ENCODE measurements at places on chromosomes 5 and 9. TPM values are rescaled to one million over a fixed set of nuclear protein-coding genes. Genes with fewer than 3 reads are reported as not detected.

Gene SPATA31C2
- not detected for total RNA-seq

Gene MEIKIN
- total RNA-seq: not detected

Gene SLC36A3
- total RNA-seq: not detected

Gene WDR38
- total RNA-seq: not detected

Gene TNC
- total RNA-seq: 155 TPM

DNA sequence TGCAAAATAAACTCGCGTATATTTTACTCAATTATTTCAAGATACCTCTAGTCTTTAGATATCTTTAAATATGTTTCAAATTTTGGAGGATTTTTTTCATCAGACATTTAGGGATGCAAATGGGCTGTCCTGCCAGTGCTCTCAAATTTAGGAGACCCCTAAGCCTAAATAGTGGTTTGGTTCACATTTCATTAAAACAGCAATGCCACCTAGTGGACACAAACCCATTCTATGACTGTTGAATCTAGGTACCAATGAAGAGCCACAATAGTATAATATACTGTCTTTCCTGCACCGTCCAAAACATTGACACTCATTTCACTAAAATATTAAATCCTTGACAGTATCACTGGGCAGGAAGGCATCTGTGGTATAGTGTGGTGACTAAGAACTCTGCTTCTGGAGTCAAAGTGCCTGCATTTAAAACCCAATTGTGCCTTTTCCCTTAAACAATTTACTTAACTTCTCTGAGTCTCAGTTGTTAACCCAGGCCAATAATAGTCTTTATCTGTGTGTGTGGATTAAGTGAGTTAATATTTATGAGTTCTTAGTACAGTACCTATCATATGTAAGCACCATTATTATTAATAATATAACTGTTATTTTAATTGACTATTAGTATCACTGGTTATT, 148.0 kb downstream of the RORB start:
- no peak for DNase-seq

GRCh38 chr9:137742698-137743097, 123.9 kb downstream of the EHMT1 start:
- no peak for DNase-seq

GRCh38 chr5:65938256-65938655, 11.9 kb downstream of the ERBIN start:
- DNase-seq: no peak

DNA sequence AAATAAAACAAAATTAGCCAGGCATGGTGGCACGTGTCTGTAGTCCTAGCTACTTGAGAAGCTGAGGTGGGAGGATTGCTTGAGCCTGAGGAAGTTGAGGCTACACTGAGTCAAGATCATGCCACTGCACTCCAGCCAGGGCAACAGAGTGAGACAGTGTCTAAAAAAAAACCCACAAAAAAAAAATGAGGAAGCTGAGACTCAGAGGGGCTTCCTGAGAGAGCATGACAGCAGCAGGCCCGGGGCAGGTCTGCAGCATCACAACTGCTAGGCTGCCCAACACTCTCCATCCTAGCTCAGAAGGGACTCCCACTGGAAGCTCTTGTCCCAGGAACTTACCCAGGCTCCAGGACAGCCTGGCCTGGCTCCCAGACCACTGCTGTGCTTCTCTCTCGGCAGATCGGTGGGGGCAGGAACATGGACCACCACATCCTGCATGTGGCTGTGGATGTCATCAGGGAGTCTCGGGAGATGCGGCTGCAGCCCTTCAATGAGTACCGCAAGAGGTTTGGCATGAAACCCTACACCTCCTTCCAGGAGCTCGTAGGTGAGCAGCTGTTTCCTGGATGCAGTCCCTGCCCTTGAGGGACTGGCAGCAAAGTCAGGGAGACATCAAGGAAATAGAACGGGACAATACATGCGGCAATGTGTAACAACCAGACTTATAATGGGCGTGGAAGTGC, 19.1 kb downstream of the PTGS1 start:
- no peak for DNase-seq
